NCI-H460 (cell line): ENCODE measurements at places on chromosomes 12 and 14. TPM values are rescaled to one million over a fixed set of nuclear protein-coding genes. Genes with fewer than 3 reads are reported as not detected.
A peak's percentile ranks its signal among the peaks of the same experiment; 100 is the strongest.

DNA sequence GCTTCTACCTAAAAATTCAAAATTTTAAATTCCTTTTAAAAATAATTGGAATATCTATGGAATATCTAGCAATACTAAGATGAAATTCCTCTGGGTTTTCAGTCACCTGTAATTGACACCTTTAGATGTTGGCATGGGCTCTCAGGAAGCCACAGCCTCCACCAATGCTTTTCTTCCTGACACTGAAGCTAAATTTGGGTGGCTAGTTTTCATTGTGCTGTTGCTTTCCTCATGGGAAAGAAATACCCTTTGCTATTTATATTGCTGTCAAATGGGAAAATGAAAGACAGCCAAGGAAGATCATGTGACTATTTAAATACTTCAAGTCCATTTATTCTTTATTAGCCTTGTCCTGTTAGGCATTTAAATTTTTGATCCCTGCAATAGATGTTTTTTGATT, 313.0 kb downstream of the NAV3 start:
- DNase-seq: no peak

DNA sequence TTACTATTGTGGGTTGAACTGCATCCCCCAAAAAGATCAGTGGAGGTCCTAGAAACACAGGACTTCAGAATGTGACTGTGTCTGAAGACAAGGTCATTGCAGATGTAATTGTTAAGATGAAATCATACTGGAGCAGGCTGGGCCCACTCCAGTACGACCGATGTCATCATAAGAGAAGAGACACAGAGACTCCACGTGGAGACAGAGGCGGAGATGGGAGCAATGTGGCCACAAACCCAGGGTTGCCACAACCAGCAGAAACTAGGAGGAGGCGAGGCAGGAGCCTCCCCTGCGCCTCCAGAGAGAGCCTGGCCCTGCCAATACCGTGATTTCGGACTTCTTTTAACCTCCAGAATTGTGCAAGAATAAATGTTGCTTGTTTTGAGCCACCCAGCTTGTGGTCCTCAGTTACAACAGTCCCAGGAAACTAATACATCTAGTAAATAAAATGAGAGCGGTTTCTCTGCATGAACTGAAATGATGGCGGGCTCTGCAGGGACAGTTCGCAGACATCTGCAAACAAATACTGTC, 25.7 kb upstream of the FZD10 start:
- DNase-seq: no peak

The DNAI7 gene
- total RNA-seq: not detected in 2 replicates

DNA sequence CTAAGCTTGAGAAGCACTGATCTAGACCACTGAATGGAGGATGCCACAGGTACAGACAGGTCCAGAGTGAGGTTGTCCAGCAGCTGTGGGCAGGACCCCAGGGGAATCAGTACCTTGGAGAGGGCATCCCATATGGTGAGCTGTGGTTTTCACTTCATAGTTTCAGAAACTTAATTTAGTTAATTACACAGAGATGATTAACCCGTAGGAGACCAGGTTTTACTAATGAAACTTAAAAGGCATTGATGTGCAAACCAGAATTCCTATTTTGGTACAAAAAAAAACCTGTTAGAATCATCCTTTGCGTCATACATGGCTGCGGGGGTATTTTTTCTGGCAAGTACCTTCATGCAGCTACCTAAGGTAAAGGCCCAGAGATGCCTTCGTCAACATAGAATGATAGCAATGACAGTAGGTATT, 159.3 kb downstream of the DACT1 start:
- no peak for DNase-seq

- DNase-seq: no peak
Observed at GRCh38 chr12:19431407-19432308, 7.6 kb upstream of the AEBP2 start.

- peak; percentile 36 for DNase-seq
Observed at GRCh38 chr12:26636710-26637328, 196.2 kb downstream of the ITPR2 start.

The NPFF gene
- total RNA-seq: 1.0 TPM in 1 of 2 replicates, not detected in the other

DNA sequence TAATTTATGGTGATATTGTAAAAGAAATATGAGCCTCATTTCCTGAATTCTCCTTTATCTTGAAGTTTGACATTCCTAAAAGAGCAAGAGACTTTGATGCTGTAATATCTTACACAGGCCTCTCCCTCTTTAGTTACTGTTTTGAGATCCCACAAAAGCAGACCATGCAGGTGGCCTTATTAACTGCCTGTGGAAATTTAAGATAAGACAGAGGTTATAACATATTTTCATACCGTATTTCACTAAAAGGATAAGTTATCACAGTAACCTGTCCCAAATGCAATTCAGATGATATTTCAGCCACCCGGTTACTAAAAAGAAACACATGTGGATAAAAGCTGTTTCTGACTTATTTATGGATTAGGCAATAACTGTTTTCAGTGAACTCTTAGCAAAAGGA, 150.1 kb downstream of the NAV3 start:
- DNase-seq: no peak

GRCh38 chr12:130768120-130768519, 52.0 kb upstream of the RIMBP2 start:
- DNase-seq: no peak

The SIX4 gene
- 10.8 and 11.3 TPM in 2 replicates for total RNA-seq

The ANG gene
- 12.5 and 14.7 TPM in 2 replicates for total RNA-seq

DNA sequence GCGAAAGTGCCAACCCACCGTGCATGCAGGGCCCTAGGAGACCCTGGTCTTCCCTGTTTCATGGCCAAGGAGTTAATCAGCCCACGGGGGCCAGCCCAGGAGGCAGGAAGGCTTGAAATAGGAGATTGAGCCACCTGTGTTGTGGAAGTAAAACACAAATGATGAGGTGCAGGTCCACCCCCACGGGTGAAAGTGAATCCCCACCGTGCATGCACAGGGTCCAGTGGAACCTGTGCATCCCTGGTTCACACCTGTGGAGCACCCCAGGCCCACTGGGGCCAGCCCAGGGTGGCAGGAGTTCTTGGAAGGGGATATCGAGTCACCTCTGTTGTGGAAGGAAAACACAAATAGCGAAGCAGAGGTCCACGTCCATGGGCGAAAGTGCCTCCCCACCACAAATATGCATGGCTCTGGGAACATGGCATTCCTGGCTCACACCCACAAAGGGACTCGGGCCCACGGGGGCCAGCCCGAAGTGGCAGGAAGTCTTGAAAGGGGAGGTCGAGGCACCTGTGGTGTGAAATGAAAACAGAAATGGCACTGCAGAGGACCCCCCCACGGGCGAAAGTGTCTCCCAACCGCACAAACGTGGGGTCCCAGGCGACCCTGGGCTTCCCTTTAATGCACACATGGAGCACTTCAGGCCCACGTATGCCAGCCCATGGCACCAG, 381.5 kb downstream of the ALG10 start:
- no peak for DNase-seq

DNA sequence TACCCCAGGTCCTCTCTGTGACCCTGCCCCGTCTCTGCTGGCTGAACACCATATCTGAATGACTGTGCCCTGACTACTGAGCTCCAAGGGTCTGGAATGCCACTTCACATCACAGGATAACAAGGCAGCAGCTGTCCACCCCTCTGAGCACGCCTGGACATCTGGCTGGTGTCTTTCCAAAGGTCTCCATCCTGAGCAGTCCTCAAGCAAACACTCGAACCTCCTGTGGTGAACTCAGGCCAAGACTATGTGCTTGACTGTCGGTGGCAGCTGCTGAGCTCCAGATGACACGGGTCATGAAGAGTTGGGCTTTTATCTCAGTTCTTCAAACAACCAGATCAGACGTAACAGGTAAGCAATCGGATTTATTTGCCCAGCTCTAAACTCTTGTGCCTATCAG, 117.2 kb upstream of the BCL2L14 start:
- DNase-seq: no peak

GRCh38 chr14:70827752-70828151, 18.4 kb upstream of the MAP3K9 start:
- no peak for DNase-seq

- DNase-seq: no peak
Observed at GRCh38 chr14:37697489-37698121, 102.2 kb downstream of the TTC6 start.

DNA sequence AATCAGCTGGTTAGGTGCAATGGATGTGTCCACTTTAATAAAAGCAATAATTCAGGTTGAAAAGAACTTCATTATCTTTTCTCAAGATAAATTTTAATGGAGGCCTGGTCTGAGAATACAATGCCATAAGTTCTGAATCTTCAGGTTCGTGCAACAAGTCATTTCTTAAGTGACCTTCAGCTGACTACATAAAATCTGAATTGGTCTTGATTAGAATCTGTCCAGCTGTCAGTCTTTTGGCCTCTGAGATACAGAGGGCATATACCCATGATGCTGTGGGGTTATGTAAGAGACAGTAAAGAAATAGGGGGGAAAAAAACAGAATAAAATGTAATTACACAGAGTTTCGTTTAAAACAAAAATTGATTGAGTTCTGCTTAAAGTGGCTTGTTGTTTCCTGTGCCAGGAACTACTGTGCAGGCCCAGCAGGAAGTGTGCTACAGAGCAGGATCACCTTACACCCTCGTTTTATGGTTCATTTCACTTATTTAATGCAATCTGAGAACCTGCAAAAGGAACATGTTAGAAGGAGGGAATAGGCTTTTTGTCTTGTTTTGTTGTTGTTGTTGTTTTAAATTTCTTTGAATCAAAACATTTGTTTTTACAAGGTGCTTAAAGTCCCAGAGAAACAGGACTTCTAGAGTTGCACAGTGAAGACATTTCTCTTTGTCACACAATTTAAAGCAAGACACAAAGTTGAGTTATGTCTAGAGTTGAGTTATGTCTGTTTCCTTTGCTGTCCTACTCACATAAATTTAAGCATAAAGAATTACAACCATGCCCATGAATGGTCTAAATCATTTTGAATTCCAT, 64.2 kb downstream of the LGR5 start:
- DNase-seq: no peak

DNA sequence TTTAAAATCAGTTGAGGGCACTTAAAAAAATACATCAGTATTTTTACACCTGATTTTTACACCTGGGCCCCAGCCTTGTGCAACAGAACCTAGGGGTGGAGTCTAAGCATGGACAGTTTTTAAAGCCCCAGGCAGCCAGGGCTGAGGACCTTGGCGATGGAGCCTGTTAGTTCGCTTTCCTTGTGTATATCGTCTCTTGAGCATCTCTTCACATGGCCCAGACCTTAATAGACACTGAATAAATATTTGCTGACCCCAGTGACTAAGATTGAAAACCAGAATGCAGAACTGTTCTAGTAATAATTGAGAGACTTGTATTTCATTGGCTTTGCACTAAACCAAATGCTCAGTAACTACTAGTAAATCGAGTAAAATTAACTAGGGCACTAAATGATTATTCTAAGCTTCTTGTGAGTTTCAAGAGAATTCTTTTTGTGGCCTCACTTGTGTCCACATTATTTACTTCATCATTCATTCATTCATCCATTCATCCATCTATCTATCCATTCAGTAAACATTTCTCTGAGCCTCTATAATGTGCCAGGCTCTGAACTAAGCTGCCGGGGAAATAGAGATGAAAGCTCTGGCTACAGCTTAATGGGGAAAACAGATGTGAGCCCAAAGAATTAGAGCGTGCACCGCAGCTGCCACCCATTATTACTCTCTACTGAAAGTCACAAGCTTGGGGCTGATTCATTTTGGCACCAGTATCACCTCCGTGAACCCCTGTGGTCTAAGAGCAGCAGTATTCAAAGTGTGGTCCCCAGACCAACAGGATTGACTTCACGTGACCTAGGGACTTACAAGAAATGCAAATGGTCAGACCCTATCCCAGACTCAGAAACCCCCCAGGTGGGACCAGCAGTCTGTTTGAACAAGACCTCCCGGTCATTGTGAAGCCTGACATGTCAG, 30.7 kb upstream of the BCL7A start:
- no peak for DNase-seq

The IFNG-AS1 gene
- not detected in 2 replicates for total RNA-seq

The PZP gene
- not detected in 2 replicates for total RNA-seq

- DNase-seq: no peak
Observed at GRCh38 chr12:15851045-15851620, 31.1 kb upstream of the STRAP start.

The CLEC14A gene
- not detected in 2 replicates for total RNA-seq

DNA sequence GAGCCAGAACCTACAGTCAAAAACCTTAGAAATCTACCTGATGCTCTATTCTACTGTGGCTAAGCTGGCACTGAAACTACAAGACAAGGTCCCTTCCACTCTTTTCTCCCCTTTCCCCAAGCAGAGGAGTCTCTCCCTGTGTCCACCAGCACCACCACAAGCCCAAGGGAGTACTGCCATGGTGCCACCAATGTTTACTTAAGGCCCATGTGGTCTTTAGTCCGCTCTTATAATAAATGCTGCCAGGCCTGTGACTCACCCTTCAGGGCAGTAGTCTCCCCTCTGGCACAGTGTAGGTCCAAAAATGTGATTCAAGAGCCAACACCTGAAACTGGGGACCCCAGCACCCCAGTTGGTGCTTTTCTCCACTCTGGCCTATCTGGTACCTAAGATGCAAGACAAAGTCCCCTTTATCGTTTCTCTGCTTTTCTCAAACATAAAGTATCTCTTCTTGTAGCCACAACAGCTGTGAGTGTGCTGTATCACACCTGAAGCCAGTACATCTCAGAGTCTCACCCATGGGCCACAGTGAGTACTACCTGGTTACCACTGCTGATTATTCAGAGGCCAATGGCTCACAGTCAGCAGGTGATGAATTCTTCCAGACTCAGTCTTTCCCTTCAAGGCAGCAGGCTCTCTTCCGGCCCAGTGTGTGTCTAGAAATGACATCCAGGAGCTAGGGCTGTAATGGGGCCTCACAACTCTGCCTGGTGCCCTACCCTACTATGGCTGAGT, 29.3 kb downstream of the SLC38A2 start:
- no peak for DNase-seq

The BEGAIN gene
- 37.8 and 40.0 TPM in 2 replicates for total RNA-seq
